Activated T-helper 9 cell treated with anti-CD3 and anti-CD28 coated beads, Interleukin-2, amount 50 U/mL, for 16 hours (primary cell): ENCODE measurements at places on chromosomes 6 and 20.
A peak's percentile ranks its signal among the peaks of the same experiment; 100 is the strongest.

GRCh38 chr6:109082188-109082577 lies 12.5 kb downstream of the SESN1 start:
- DNase-seq: no peak

- DNase-seq: no peak
Observed at GRCh38 chr20:5570031-5570430, 180.2 kb upstream of the SHLD1 start.

- no peak for DNase-seq
Observed at GRCh38 chr6:10082385-10082784, 332.5 kb downstream of the TFAP2A start.

DNA sequence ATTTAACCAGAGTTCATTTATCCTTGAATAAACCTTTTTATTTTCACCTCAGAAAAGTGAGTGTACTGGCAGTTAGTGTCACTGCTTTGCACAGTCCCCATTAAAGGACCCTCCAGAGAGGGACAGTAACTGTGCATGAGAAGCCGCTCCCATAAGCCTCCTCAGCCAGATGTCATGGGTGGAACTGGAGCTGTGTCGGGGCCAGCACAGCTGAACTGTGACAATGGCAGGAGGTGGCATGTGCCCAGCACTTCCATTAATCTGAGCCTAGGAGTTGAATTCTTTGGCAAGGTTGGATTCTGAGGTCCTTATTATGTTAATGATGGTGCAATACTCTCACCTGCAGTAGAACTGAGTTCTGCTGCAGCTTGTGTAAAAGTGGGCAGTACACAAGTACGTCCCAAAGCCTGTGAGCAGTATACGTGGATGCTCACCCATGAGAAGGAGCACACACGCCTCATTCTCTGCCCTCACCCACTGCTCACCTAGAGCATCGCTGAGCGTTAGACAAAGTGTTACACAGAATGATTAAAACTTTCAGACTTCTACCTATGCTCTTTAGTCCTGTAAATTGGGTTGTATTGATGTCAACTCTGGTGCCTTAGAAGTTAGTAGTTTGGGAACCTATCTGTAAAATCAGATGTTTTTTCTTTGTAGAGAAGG lies 11.9 kb upstream of the CSE1L start:
- no peak for DNase-seq

DNA sequence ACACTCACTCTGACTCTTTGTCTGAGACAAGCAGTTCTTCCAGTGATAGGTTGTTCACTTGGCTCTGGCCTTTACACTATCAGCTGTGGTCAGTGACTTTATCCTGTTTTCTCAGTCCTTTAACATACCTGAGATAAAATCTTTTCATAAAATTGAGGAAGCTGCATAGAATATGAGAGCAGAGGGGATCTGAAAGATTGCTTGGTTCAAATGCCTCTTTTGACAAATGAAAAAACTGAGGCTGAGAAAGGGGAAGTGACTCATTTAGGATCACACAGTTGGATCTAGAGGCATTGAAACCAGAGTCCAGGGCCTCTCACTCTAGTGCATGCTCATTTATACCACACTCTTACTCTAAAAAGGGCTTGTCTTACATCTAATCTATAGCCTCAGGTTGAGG lies 277.0 kb upstream of the TBX18 start:
- no peak for DNase-seq

DNA sequence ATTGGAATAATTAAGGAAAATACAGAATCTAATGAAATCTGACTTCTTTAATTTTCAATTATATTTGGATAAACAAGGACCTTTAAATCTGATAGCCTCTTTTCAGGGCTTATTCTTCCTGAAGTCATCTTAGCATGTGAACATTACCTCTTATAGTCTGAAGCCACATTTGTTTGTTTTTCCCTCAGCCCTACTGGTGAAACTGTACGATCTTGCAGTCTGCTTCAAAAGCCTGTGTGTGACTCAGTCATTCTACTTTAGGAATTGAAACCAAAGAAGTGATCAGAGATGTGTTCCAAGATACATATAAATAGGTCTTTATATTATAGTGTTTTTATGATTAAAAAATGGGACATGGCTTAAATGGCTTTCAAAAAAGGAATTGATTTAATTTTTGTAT lies 67.5 kb downstream of the MACROD2 start:
- DNase-seq: no peak

DNA sequence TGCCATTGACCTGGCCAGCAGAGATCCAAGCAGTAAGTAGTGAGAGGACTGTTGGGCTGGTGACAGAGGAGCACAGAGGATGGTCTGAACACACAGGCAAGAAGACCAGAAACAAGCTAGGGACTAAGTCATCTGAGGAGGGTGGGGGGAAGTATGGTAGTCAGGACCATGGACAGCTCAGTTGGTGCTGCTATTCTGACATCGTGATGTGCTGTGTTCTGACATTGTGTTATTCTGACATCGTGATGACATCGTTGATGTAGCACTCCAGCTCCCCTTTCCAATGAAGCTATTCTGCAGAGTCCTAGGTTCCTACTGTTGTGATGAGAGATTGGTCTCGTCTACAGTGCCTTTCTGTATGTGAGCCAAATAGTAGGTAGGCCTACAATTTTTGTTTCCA lies 28.7 kb downstream of the CFAP206 start:
- peak; percentile 1 for DNase-seq
